NCI-H460 (cell line): ENCODE measurements at places on chromosomes 2 and 18.

DNA sequence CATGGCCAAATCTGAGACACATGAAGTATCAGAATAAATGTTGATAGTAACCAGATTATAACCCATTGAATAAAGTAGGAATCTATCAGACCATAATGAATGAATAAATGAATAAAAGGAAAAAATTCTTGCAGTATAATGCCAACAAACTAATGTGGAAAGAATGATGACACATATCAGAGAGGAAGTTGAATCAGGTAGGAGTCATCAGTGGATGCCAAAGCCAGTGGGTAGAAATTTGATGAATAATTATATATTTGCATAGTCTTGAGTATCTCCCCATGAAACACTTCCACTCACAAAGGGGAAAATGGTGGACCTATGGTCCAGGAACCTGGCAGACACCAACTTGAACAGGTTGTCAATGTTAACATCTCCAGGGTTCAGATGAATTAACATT, 68.6 kb downstream of the GALNT3 start:
- peak; percentile 8 for DNase-seq

DNA sequence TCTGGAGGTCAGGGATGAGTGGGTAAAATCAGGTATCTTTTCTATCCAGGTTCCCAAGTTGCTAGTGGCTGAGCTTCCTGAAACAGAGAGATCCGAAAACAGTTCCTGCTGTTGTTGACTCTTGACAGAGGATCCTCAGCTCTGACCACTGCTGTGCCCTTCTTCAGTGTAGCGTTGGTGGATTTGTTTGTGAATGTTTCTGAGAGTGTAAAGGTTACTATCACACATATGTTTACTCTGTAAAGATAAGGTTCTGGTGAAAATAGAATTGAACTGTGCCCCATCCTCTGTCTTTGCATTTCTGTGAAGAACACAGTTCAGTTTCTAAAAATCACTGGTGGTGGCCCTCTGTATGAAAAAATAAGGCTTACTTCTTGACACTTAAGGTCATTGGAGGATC, 119.8 kb downstream of the LDLRAD4 start:
- no peak for DNase-seq

DNA sequence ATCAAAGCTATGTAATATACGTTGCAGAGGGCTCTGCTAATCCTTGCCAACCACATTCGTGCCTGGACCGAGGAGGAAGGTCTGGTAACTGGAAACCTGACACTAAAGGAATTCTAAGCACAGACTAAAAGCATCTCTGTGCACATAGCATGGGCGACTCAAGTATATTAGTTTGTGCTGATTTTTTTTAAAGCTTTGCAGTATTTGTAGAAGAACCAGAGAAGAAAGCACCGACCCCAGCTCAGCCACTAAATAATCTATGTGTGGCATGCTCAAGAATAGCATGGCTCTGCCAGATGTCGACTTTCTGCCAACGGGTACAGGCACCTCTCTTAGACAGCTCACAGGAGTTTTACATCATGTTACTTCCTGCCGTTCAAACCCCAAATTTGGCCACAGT, 73.2 kb upstream of the NRP2 start:
- no peak for DNase-seq

DNA sequence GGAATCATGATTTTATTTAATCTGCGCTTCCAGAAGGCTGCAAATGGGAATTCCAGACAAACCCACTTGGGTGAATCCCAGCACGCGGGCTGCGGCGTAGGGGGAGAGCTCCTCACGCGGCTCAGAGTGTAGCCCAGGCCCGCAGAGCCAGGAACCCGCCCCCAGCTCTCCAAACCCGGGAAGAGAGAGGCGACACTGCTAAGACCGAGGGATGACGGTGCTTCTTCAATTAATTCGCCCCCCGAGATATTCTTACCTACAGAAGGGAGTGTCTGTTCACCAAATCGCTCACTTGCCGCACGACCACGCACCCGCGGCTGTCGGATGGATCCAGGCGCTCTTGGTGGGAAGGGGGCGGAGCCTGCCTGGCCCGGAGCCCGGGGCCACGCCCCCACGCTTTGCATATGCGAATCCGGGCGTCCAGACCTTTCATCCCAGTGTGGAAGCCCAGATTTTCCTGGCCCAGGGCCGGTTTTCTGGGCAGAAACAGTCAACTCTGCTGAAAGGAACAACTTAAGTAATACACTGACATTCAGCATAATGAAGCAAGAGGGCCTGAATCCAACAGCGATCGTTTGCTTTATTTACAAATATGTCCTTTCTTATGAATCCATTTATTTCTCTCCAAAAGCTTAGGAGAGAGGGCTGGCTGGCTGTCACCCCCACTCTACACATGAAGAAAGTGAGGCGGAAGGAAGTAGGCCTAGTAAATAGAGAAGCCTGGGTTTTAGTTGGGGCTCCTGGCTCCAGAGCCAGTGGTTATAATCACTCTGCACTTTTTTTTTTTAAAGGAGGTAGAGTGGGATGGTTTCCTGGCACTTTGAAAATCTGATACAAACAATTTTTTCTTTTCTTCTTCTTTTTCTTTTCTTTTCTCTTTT, at the start of gene SLC19A3:
Gene SLC19A3 (minus strand): TSS at position 342 of the 881 bp plus-strand sequence. CDS start 15,710 bp downstream, outside the sequence.
- peak; percentile 84 for DNase-seq
